ENCODE measurements at places on chromosomes 2 and 18.

DNA sequence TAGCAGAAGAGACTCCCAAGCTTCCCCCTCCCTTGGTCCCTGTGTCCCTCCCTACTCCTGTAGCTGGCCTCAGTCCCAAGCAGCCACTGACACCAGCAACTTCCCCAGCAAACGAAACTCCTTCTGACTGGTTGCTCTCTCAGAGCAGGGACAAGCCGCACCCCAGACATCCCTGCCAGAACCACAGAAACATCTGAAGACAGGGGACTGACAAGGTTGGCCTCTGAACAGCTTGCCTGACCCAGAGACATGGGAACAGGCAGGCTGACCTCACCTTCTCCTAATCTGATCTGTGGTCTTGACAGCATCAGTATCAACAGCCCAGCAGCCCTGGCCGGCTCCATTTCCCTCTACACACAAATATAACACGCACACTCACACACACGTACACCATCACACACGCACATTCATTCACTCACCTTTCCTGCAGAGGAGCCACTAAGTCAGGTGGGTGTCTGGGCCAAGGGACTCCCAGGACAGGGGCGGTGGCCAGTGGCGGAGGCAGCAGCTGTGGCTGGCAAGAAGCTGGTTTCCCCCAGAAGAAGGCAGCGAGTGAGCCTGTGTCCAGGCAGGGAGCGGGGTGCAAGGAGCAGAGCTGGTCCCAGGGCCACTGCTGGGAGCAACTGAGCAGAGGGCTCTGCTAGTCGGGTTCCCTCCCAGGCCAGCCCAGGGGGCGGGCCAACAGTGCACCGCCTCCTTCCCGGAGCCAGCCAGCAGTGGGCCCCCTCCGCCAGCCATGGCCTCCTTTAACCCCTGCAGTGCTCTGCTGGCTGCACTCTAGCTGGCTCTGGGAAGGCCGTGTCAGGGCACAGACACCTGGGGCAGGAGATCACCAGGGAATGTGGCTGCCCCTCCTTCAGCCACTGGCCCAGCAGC lies 59.1 kb downstream of the TNS1 start:
- DNase-seq, result no peak

GRCh38 chr18:23460285-23461273 lies 7.5 kb downstream of the RIOK3 start:
- no peak for DNase-seq

DNA sequence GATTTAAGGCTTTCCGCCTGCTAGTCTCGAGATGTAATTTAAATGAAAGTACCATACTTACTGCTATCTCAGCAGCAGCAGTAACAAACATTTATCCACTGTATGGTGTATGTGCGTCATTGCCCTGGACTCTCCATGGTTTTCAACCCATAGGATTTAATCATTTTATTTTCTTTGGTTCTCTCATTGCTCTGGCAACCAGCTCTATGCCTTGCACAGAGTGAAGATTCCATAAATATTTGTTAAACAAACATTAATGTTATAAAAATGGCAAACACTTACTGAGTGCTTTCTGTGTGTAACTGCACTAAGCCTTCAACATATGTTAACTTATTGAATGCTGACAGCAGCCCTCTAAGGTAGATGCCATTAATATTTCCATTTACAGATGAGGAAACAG lies 1.3 kb upstream of the LMAN1 start:
- DNase-seq, result no peak

- DNase-seq, result no peak
These were observed 477.7 kb downstream of the DCDC2C start for GRCh38 chr2:4181062-4181461.

- DNase-seq, result no peak
These were observed 26.5 kb downstream of the NCKAP1 start for GRCh38 chr2:183011743-183012142.

- no peak for DNase-seq
These were observed 41.6 kb upstream of the MAP4K4 start for GRCh38 chr2:101655702-101656422.

DNA sequence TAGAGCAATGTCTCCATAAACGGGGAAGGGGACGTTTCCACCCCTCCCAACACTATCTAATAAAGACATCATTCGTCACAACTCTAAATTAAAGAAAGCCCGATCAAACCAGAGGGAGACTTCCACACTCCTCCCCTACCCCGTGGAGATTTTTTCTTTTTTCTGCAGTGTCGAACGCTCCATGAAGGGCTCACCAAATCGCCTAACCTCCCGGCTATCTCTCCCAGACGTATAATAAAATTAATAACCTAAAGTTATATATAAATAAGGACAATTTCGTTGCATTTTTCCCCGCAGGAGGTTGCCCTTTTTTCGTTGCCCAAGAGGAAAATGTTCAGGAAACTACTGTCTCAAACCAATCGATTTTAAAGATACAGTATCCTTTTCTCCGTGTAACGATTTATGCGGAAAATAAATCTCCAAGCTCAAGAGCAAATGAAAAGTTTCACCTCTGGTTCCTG lies 2.4 kb downstream of the EVX2 start:
- DNase-seq, result no peak

GRCh38 chr2:136129601-136130000 lies 11.7 kb upstream of the CXCR4 start:
- DNase-seq, result peak; percentile 33

GRCh38 chr2:232504438-232504837 lies 15.8 kb upstream of the PRSS56 start:
- DNase-seq, result no peak

- no peak for DNase-seq
These were observed 187.1 kb downstream of the ZNF407 start for GRCh38 chr18:74784752-74785151.

- no peak for DNase-seq
These were observed 318.2 kb downstream of the RND3 start for GRCh38 chr2:150169237-150169629.

DNA sequence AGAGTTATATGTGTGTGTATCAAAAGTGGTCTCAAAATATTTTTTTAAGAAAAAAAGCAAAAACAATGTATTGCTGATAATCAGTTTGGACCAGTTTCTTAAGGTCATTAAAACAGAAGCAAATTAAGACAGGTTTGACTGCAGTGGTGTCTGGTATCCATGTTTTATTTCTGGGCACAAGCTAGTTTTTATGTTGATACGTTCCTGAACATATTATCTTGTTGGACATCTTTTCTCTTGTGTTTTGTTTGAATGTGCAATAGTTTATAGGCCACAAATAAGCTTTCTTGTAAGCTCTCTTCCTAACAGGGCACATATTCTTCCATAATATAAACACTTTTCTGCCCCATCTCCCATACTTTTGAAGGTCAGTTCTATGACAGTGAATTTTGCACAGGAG lies 74.6 kb upstream of the FAM117B start:
- no peak for DNase-seq

DNA sequence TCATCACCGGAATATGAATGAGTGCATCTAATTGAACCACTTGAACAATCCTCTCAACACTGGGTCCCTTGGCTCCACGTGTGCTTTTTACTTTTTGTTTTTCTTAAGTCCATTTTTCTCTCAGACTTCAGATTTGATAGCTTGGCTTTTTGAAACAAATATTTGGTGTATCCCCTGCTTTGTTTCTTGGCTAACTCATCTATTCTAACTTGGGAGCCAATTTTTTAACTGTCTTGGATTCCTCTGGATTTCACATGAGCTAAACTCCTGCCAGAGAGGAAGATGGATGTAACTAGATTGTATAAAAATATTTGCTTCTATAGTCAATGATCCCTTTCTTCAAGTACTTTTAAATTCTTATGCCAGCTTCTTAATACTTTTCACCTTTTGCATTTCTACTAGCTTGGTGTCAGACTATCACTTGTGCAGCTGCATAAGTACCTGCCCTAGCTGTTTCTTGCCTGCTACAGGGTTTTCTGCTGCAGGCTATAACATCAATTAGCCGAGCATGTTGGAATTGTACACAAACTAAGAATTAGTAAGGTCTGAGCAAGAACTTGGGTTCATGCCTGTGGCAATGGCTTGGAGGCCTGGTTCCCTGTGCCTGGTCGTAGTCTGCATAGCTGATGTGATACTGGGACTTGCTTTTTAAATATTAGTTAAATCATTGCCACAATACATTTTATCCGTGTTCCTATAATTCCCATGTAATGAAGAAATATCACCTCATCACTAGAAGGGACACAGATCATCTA lies 281.5 kb downstream of the EN1 start:
- no peak for DNase-seq

DNA sequence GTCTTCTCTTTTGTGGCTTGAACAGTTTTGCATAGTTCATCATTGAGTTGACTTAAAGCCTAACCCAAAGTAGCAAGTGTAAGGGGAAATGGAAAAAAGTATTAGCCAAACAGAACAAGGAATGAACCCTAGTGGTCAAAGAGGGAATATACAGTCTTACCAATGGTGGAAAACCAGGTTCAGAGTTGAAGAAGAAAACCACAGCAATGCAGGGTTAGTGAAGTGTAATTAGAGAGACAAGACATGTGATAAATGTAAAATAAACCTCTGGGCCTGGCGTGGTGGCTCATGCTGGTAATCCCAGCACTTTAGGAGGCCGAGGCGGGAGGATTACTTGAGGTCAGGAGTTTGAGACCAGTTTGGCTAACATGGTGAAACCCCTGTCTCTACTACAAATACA lies 2.4 kb downstream of the TTN start:
- no peak for DNase-seq

GRCh38 chr2:27572998-27573429 lies 9.8 kb upstream of the ZNF512 start:
- DNase-seq, result no peak

GRCh38 chr2:157911246-157911645 lies 35.1 kb upstream of the ACVR1 start:
- no peak for DNase-seq

- DNase-seq, result no peak
These were observed 252.5 kb downstream of the VAPA start for GRCh38 chr18:10166164-10166807.

- no peak for DNase-seq
These were observed 508.3 kb downstream of the TSN start for GRCh38 chr2:122263746-122264145.

- DNase-seq, result no peak
These were observed 9.2 kb downstream of the PTPRN start for GRCh38 chr2:219300022-219300421.

GRCh38 chr2:64731746-64732145 lies 78.0 kb upstream of the SERTAD2 start:
- no peak for DNase-seq

- no peak for DNase-seq
These were observed 174.4 kb downstream of the ICOS start for GRCh38 chr2:204110751-204111516.

- DNase-seq, result no peak
These were observed 45.3 kb upstream of the PSME4 start for GRCh38 chr2:54015798-54016699.

DNA sequence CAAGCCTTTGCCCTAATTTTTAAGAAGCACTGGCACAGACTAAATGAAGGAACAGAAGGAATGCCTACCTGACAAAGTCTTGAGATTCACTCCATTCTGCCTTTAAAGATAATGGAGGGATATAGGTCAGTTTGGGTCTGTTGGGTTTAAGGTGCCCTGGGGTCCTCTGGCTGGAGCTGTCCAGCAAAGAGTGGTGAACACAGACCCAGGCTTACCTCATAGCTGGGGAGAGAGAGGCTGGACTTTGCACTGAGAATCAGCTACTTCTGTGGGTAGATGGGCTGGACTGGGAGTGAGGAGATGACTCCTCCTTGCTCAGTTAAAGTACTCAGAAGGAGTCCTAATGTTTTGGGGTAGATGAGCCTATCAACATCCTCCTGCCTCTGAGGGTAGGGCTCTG lies 64.4 kb upstream of the CXCR4 start:
- DNase-seq, result no peak

- DNase-seq, result no peak
These were observed 118.6 kb upstream of the PGAP1 start for GRCh38 chr2:197045115-197045514.

DNA sequence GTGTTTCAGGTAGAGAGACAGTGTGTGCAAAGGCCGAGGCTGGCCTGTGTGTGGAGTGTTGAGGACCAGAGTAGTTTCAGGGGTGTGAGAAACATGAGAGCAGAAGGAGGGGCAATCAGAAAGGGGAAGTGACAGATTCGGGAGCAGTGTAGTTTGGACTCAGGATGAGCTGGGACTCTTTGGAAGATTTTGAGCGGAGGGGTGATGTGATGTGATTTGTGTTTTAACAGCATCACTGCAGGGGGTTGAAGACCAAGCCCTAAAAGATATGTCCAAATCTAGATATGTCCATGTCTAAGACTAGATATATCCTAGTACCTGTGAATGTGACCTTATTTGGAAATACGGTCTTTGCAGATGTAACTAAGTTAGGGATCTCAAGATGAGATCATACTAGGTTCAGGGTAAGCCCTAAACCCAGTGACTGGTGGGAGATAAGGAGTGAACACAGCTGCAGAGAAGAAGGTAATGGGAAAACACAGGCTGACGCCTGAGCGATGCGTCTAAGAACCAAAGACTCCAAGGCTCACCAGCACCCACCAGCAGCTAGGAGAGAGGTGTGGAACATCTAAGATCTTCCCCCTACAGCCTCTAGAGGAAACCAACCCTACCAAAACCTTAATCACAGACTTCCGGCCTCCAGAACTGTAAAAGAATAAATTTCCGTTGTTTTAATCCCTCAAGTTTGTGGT lies 38.5 kb upstream of the MYO3B start:
- DNase-seq, result no peak

- DNase-seq, result no peak
These were observed 26.1 kb downstream of the TGFA start for GRCh38 chr2:70527447-70528080.

- DNase-seq, result no peak
These were observed 27.4 kb downstream of the MARCHF4 start for GRCh38 chr2:216344950-216345300.

DNA sequence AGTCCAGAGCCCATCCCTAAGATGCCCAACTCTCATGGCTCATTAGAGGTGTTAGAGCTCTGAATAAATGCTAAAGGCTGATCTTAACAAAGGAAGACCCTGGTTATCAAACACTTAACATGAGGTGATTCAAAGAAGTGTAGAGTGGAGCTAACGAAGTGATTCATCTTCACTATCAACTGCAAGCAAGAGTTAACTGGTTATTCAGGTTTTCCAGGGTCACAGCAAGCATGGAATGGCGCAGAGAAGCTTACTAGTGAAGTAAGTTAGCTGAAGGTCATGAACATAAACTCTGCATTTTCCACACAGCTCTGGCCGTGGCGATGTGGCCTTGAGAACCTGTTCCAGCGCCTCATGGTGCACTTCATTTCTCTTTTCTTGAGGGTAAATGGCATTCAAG lies 17.0 kb downstream of the RND3 start:
- DNase-seq, result no peak

GRCh38 chr2:15790326-15790725 lies 150.0 kb upstream of the MYCN start:
- no peak for DNase-seq

GRCh38 chr2:98378196-98378595 lies 31.9 kb downstream of the CNGA3 start:
- no peak for DNase-seq

GRCh38 chr2:215487002-215487372 lies 51.1 kb upstream of the FN1 start:
- DNase-seq, result no peak

DNA sequence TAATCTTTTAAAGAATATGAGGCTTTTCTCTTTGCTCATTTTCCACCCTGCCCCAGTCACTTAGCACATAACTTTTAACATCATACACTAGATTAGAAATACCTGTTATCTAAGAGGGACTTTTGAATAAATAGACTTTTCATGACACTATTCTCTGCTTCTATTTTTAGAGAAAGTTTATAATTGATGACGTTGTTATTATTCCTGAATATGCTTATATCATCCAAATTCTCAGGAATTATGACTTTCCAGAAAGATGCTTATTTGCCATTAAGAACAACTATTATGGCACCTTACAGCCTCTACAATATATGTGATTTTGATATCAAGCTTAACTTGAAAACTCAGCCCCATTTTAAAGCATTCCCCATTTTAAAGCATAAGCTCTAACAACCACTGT lies 11.4 kb downstream of the TMEFF2 start:
- DNase-seq, result no peak
